ENCODE measurements at places on chromosomes 12 and 14. TPM values are rescaled to one million over a fixed set of nuclear protein-coding genes. Genes with fewer than 3 reads are reported as not detected.

The KITLG gene
- 0.15 TPM for total RNA-seq

The ZNF605 gene
- 5.3 TPM for total RNA-seq

The SP1 gene
- total RNA-seq: 91.9 TPM

The SOX5 gene
- not detected for total RNA-seq

The MYL6B gene
- 57.5 TPM for total RNA-seq

The FZD10 gene
- total RNA-seq: not detected

The SYCP3 gene
- total RNA-seq: not detected

The ERO1A gene
- 90.4 TPM for total RNA-seq

The CCDC198 gene
- total RNA-seq: not detected

The SLC10A1 gene
- total RNA-seq: not detected

The WNT5B gene
- total RNA-seq: not detected

The EEF1AKMT3 gene
- 4.6 TPM for total RNA-seq

The ABCC9 gene
- not detected for total RNA-seq

The PLEKHH1 gene
- total RNA-seq: 2.2 TPM

The HECTD1 gene
- 64.1 TPM for total RNA-seq

The GTF2H3 gene
- 56.6 TPM for total RNA-seq

The SYNDIG1L gene
- not detected for total RNA-seq

The STON2 gene
- 0.12 TPM for total RNA-seq

The DHH gene
- total RNA-seq: 0.07 TPM

The APOF gene
- not detected for total RNA-seq

The LTBP2 gene
- total RNA-seq: 0.32 TPM

The HNF1A gene
- not detected for total RNA-seq

Measured in activated naive CD4-positive, alpha-beta T cell treated with anti-CD3 and anti-CD28 coated beads for 36 hours (primary cell).